RKO (cell line): ENCODE measurements at places on chromosomes 7 and 10.
A peak's percentile ranks its signal among the peaks of the same experiment; 100 is the strongest.

DNA sequence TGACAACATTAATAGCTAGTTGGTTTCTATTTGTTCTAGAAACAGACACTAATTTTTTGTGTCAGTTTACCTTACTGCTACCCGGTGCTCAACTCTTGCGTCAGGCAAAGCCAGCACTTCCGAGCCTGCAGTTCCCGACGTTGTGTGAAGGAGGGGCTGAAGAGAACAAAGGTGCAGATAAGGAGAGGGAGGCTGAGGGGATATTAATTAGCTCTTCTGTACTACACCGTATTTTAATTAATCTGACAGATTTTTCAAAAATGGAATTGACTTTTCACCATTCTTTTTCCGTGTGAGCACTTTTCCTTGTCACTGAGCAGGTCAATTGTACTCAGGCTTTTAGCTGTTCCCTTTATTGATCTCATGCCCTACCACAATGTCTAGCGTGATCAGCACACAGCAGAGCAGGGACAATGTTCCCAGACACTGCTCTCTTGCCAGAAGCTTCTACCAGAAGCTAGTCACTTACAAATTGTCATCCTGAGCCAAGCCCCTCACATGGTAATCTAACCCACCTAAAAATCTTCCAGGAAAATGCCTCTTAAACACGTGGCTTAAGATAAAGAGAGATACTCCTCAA is 650.5 kb upstream of the MKI67 start:
- DNase-seq = no peak

DNA sequence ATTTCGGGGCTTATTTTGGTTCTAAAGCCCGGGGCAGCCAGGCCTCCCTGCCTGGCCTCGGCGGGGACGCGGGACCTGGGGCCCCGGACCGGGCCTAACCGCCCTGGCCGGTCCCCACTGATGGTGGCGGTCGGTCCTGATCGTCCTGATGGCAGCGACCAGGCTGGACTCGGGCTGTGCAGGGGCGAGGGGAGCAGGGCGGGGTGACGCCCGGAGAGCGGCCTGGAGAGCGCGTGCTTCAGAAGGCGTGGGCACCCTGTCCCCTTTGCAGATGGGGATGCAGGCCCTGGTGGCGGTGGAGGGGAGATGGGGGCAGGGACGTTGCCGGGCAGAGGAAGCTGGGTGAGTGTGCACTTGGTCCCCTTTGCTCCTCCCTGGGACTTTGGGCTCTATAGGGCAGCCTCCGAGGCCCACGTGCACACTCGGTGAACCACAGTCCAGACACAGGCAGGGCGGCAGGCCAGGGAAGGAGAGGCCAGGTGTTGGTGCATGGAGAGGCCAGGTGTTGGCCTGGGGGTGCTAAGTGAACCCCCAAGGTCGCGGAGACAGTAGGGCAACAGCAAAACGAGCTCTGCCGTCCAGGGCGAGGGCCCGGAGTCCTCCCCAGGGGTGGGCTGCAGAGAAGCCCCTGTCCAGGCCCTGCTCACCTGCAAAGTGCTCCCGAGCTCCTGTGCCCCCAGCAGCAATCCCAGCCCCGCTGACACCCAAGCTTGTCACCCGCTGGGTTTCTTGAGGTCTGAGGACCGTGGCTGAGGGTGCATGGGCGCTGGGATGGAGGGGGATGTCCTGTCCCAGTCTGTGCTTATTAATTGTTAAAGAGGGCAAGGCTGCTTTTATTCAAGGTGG is 42.4 kb upstream of the FAM20C start:
- no peak for DNase-seq

DNA sequence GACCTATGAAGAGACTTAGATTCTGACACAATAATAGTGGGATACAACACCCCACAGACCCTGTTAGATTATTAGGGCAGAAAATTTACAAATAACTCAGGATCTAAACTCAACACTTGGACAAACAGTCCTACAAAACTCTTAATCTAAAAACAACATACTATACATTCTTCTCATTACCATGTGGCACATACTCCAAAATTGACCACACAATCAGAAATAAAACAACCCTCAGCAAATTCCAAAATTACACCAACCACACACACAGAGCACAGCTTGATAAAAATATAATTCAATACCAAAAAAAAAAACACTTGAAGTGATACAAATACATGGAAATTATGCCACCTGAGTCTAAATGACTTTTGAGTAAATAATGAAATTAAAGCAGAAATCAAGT is 7.8 kb downstream of the ZNF680 start:
- DNase-seq = no peak

DNA sequence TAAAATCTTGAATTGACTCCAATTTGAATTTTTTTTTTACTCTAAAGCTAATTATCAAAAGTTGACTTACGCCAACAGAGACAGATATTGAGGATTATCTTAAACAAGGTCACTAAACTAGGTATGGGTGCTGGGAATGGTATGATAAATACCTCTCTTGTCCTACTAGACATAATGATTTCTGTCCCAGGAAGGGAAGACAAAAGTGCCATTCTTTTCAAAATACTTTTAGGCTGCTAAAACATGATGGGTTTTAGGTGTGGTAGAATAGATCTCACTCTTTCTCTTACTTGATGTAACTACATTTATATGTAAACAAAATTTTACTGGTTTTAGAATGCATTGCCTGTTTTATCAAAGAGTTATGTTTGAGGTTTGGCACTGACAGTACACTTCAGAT is 15.1 kb downstream of the TMEM60 start:
- no peak for DNase-seq

GRCh38 chr7:120467676-120468075 is 194.7 kb downstream of the KCND2 start:
- no peak for DNase-seq

- DNase-seq = no peak
Measured at GRCh38 chr10:8790390-8790789, 735.9 kb downstream of the GATA3 start.

- no peak for DNase-seq
Measured at GRCh38 chr7:148999192-148999591, 29.1 kb downstream of the PDIA4 start.

GRCh38 chr10:60099998-60100747 is 193.8 kb upstream of the CCDC6 start:
- peak; percentile 65 for DNase-seq

- DNase-seq = peak; percentile 29
Measured at GRCh38 chr10:126969310-126969709, 64.1 kb downstream of the DOCK1 start.

GRCh38 chr7:155798673-155799439 is 13.4 kb downstream of the SHH start:
- no peak for DNase-seq

DNA sequence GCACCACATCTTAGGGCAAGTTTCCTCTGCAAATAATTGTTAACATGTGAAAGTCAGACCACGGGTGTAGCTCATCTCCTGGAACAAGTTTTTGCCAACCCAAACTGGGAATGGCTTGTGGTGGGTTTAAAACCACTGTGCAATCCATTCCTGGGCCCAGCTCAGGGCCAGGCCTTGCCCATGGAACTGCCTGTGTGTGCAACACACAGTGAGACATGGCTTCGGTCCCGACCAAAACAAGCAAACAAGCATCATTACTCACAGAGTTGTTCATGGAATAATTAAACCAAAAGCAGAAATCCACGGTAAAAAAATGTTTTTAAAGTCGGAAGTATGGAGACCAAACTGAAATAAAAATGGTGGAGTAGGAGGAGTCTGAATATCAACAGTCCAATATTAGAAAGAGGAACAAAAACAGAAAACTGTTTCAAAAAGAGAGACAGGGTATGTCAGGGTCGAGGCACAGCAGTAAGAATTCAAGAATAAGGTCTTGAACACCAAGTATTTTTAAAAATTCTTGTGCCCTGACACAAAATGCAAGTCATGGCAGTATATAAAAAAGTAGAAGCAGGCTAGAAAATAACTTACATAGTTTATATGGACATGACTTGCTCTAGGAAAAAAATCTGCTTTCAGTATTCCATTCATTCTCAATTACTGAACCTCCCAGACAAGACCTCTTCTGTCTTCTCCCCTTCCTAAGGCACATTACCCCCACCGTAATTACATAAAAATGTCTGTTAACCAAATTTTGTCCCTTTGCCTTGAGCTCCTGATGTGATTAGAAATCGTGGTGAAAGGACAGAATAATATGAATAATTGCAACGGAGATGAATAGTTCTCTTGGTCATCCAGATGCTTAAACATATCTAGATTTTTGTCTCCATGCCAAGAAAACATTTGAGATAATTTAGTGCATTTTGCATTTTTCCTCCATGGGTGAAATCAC is 88.4 kb downstream of the FAS start:
- DNase-seq = no peak

DNA sequence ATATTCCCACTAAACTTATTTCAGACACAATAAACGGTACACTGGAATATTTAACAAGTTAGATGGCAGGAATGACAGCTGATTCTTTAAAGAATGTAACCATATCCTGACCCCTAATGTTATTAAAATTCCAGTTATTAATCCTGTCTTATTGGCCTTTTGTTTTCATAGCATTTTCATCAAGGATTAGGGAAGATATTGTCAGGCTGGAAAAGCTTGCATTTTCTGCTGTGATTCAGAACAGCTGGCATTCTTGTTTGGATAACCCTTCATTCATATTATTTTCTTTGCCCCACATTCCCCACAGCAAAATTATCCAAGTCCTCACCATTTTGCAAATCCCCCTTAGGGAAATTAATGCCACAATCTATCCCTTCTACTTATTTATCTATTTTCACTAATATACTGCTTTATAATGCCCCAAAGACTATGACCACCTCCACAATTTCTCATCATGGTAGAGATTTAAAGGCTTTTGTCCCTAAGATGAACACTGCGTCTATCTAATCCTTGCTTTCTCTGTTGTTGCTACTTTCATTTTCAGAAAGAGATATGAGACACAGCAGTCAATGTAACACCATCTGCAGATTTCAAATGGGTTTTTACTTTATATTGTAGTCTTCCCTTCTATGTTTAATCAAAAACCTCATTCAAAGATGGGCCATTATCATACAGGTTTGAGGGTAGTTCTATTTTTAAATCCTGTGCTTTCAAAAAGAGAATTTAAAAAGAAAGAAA is 475.1 kb downstream of the PARD3 start:
- no peak for DNase-seq

- no peak for DNase-seq
Measured at GRCh38 chr10:14004536-14004935, 326.2 kb downstream of the FRMD4A start.

DNA sequence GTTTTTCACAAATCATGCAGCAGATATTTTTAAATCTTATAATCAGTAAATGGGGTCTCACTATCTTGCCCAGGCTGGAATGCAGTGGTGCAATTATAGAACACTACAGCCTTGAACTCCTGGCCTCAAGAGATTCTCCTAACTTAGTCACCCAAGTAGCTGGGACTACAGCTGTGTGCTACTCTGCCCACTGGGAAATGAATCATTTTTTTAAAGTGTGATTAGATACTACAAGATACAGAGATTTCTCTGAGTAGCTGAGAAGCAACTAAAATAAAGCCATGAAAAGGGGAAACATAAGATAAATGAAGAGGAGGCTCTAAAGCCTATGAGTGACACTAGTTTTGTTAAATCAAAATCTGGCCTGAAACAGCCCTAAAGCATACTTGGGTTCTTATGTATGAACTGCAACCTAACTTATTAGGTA is 119.7 kb downstream of the JMJD1C start:
- DNase-seq = peak; percentile 43

GRCh38 chr10:126373972-126374371 is 14.3 kb downstream of the ADAM12 start:
- no peak for DNase-seq

GRCh38 chr7:65812281-65812680 is 60.6 kb upstream of the VKORC1L1 start:
- no peak for DNase-seq

DNA sequence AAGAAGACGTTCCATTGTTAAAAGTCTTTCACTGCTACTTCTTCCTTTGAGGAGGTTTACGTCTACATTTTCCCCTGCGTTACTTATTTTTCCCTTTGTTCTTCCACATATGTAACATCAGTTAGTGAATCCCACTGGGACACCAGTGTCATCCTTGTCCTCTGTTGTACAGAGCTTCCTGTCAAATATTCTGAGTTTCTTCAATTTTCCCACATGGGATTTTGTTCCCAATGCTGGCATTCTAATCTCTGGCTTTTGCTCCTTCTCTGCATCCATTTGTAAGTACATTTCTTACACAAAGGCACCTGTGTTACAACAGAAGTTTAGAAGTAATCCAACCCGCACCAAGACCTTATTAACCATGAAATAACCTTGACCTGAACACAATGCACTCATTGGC is 627.4 kb upstream of the PFKP start:
- DNase-seq = no peak

- DNase-seq = peak; percentile 90
Measured at GRCh38 chr10:14953424-14954000, 384 bp downstream of the DCLRE1C start.

- DNase-seq = no peak
Measured at GRCh38 chr10:59967079-59967478, 60.7 kb upstream of the CCDC6 start.
